WTC11 (cell line): ENCODE measurements at places on chromosomes 5 and 9. TPM values are rescaled to one million over a fixed set of nuclear protein-coding genes. Genes with fewer than 3 reads are reported as not detected.

The SEMA5A gene
- total RNA-seq, result 9.3 to 14.3 TPM (median 11.8 TPM) in 3 replicates

The ITK gene
- 0.37 to 0.55 TPM (median 0.52 TPM) in 3 replicates for total RNA-seq

The COL23A1 gene
- total RNA-seq, result 15.0 to 19.8 TPM (median 18.7 TPM) in 3 replicates

The CCL27 gene
- total RNA-seq, result 0.68 to 1.0 TPM (median 0.89 TPM) in 3 replicates

The NR2F1-AS1 gene
- total RNA-seq, result 0.76 to 1.7 TPM (median 1.5 TPM) in 3 replicates

GRCh38 chr5:4815002-4815401 is 325.1 kb upstream of the ADAMTS16 start:
- H3K27me3 ChIP-seq, result no peaks in the 10 kb centered on the region
- no peak overlapping the region for H3K4me3 ChIP-seq

- peaks cover 20% of the 10 kb centered on the region for H3K4me1 ChIP-seq
- H3K4me3 ChIP-seq, result no peak overlapping the region
- no peak overlapping the region for H3K27ac ChIP-seq
- DNase-seq, result no peak
Measured at GRCh38 chr5:80125022-80125961, 90.1 kb downstream of the THBS4 start.

DNA sequence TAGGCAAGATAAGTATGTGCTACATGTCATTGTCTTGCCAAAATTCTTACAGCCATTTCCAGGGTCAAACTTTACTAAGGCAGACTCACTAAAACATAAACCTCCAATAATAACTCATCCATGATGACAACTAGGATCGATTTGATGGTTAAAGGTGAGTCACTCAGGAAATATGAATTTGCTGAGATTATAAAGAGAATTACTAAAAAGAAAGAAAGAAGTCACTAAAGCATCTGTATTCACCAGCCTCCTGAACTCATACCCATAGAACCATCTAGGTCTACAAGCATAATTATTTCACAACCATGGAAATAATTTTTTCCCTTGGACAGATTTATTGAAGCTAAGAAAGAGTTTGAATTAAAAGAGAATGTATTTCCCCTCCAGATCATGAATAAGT is 258.6 kb downstream of the TLE1 start:
- H3K27ac ChIP-seq, result no peak overlapping the region
- no peak for DNase-seq
- peaks cover 40% of the 10 kb centered on the region for H3K36me3 ChIP-seq
- no peaks in the 10 kb centered on the region for H3K27me3 ChIP-seq

GRCh38 chr9:96423322-96423984 is 5.3 kb upstream of the ZNF367 start:
- H3K36me3 ChIP-seq, result no peaks in the 10 kb centered on the region
- no peaks in the 10 kb centered on the region for H3K27me3 ChIP-seq
- peaks cover 31% of the 10 kb centered on the region for H3K4me1 ChIP-seq
- no peak for DNase-seq
- H3K27ac ChIP-seq, result peak overlapping the region; percentile 47; the same call in 1 of the 2 replicates

DNA sequence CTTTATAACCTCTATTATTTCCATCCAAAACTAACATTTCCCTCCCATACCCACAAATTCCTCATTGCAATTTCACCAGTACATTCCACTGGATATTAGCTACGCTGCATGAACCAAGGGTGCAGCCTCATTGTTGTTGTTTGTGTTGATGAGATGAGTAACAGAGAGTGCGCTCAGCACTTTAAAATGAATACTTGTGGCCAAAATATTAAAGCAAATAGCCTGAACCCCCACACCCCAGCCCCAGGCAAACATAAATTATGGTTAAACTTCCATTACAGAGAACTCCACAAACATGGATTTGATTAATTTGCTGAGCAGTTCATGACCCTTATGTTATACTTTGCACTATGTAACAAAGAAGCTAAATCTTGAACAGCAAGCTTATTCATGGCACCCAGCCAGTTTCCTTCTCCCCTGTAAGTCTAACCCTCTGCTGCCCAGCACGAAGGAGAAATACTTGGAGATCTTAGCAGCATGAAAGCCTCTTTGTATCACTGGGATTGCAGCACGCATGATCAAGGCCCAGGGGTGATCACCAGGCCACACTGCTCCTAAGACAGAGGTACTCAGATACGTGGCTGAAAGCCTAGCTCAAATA is 205.0 kb downstream of the DOCK8 start:
- no peak overlapping the region for H3K27ac ChIP-seq
- no peak overlapping the region for H3K4me3 ChIP-seq
- no peaks in the 10 kb centered on the region for H3K36me3 ChIP-seq
- no peak for DNase-seq

GRCh38 chr9:33988219-33988890 is 60.3 kb downstream of the UBAP2 start:
- no peak for DNase-seq
- no peak overlapping the region for H3K4me3 ChIP-seq
- H3K27ac ChIP-seq, result no peak overlapping the region

GRCh38 chr9:83196946-83197345 is 134.0 kb upstream of the RASEF start:
- DNase-seq, result no peak
- H3K27me3 ChIP-seq, result no peaks in the 10 kb centered on the region
- no peak overlapping the region for H3K27ac ChIP-seq
- H3K4me3 ChIP-seq, result no peak overlapping the region
- peaks cover 23% of the 10 kb centered on the region for H3K4me1 ChIP-seq

- peak overlapping the region; percentile 34; the same call in 1 of the 2 replicates for H3K27ac ChIP-seq
- peaks cover 38% of the 10 kb centered on the region for H3K4me1 ChIP-seq
- H3K27me3 ChIP-seq, result no peaks in the 10 kb centered on the region
- no peak for DNase-seq
Measured at GRCh38 chr9:16848179-16848578, 22.3 kb downstream of the BNC2 start.

DNA sequence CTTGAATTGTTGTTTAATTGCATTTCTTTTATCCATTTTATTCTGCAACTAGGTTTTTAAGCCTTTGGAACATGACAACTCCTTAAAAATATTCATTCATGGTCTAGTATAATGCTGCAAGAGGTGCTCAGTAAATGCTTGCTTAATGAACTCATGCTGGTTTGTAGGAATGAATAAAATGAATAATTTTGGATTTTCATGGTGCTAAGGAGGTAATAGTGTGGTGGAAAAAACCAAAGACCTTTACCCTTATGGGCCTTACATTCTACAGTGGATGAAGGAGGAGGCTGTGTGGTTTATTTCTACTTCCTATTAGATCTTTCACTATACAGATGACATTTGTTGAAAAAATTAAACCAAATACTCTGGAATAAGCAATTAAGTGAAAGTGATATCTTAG is 43.4 kb downstream of the LRRTM2 start:
- no peak for DNase-seq
- no peak overlapping the region for H3K4me3 ChIP-seq
- H3K27me3 ChIP-seq, result no peaks in the 10 kb centered on the region
- H3K4me1 ChIP-seq, result peaks cover 83% of the 10 kb centered on the region
- H3K36me3 ChIP-seq, result peaks cover 35% of the 10 kb centered on the region
- peak overlapping the region; percentile 84 for H3K27ac ChIP-seq

DNA sequence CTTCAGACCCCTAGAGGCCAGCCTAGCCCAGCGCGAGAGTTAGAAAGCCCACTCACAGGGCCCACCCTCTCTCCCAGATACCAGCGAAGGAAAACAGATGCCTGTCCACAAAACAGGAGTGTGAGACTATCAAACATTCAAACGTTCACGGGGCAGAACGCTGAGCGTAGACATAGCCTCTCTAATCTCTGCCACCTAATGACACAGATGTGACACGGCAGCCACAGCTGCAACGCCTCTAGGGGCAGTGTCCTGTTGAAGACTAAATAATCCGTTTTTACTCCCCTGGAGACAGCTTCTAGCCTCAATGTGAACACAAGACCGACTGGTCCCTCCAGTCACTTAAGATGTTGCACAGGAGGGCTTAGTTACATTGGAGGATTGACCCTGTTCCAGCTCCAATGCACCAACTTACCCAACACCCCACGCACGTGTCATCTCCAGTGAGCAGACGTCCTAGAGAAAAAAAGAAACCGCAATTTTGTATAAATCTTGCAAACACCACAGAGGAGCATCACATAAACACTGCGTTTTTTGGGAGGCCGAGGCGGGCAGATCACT is 14.3 kb downstream of the DIPK1B start:
- no peaks in the 10 kb centered on the region for H3K27me3 ChIP-seq
- peaks cover 17% of the 10 kb centered on the region for H3K4me1 ChIP-seq
- peaks cover 36% of the 10 kb centered on the region for H3K36me3 ChIP-seq
- H3K4me3 ChIP-seq, result peak overlapping the region; percentile 99
- H3K27ac ChIP-seq, result peak overlapping the region; percentile 99

DNA sequence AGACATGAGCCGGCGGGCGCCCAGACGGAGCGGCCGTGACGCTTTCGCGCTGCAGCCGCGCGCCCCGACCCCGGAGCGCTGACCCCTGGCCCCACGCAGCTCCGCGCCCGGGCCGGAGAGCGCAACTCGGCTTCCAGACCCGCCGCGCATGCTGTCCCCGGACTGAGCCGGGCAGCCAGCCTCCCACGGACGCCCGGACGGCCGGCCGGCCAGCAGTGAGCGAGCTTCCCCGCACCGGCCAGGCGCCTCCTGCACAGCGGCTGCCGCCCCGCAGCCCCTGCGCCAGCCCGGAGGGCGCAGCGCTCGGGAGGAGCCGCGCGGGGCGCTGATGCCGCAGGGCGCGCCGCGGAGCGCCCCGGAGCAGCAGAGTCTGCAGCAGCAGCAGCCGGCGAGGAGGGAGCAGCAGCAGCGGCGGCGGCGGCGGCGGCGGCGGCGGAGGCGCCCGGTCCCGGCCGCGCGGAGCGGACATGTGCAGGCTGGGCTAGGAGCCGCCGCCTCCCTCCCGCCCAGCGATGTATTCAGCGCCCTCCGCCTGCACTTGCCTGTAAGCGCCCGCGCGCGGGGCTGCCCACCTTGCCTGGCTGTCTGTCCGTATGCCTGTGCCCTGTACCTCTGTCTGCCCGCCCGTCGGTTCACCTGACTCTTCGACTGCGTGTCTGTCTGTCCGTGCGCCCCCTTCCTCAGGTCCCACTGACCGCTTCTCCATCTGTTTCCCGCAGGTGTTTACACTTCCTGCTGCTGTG is 412 bp downstream of the FGF18 start:
- H3K4me1 ChIP-seq, result peaks cover 34% of the 10 kb centered on the region
- no peaks in the 10 kb centered on the region for H3K36me3 ChIP-seq
- H3K27me3 ChIP-seq, result peaks cover 39% of the 10 kb centered on the region
- H3K27ac ChIP-seq, result no peak overlapping the region
- peak overlapping the region; percentile 77 for H3K4me3 ChIP-seq

- H3K36me3 ChIP-seq, result peaks cover 13% of the 10 kb centered on the region
- DNase-seq, result no peak
- H3K4me1 ChIP-seq, result peaks cover 13% of the 10 kb centered on the region
- no peak overlapping the region for H3K4me3 ChIP-seq
- H3K27me3 ChIP-seq, result no peaks in the 10 kb centered on the region
- no peak overlapping the region for H3K27ac ChIP-seq
Measured at GRCh38 chr5:14779975-14780374, 91.6 kb downstream of the ANKH start.

DNA sequence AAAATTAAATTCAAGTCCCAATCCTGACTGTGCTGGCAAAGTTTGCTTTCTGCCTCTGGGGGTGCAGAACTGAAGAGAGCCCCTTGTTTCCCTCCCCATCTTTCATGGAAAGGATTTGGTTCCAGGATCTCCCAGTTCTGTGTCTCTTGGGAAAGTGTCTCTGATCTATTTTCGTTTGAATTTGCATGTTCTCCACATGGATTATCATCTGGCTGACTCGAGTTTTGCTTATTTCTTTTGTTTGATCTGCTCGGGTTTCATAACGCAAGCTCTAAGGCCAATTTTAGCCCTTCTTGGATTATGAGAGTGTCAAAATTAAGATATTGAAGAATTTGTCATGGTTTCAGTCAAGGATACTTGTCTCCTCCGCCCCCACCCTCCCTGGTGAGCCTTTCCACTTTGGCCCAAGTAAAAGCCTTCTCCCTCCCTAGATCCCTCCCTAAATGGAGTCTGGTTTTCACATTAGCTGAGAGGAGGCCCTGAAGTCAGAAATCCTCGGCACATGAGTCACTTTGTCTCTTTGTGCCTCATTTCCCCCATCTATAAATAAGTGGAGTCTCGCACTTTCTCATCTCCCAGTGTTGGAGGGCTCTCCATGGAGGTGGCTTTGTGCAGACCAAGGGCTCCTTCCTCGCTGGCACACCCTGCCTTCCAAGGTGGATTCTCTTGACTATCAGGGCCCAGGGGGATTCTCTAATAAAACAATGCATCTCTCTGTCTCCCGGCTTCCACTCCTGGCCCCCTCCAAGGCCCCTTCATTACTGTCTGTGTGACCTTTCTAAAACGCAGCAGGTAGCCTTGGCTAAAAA is 17.3 kb downstream of the ADRB2 start:
- DNase-seq, result no peak
- H3K27me3 ChIP-seq, result no peaks in the 10 kb centered on the region
- H3K4me1 ChIP-seq, result no peaks in the 10 kb centered on the region

GRCh38 chr5:103041071-103041676 is 78.8 kb downstream of the GIN1 start:
- no peak overlapping the region for H3K27ac ChIP-seq
- no peaks in the 10 kb centered on the region for H3K27me3 ChIP-seq
- peaks cover 2% of the 10 kb centered on the region for H3K4me1 ChIP-seq
- H3K4me3 ChIP-seq, result no peak overlapping the region
- no peaks in the 10 kb centered on the region for H3K36me3 ChIP-seq
- DNase-seq, result no peak

GRCh38 chr5:174453690-174454089 is 270.7 kb upstream of the MSX2 start:
- no peak overlapping the region for H3K27ac ChIP-seq
- peaks cover 7% of the 10 kb centered on the region for H3K4me1 ChIP-seq
- DNase-seq, result no peak
- no peak overlapping the region for H3K4me3 ChIP-seq
- no peaks in the 10 kb centered on the region; the same call in 1 of the 2 replicates for H3K27me3 ChIP-seq
- H3K36me3 ChIP-seq, result no peaks in the 10 kb centered on the region

GRCh38 chr5:17730421-17730820 is 96.2 kb downstream of the TAF11L14 start:
- no peaks in the 10 kb centered on the region for H3K4me1 ChIP-seq
- no peaks in the 10 kb centered on the region for H3K27me3 ChIP-seq
- no peaks in the 10 kb centered on the region for H3K36me3 ChIP-seq
- no peak overlapping the region for H3K4me3 ChIP-seq
- no peak for DNase-seq

- no peak overlapping the region for H3K4me3 ChIP-seq
- no peaks in the 10 kb centered on the region for H3K4me1 ChIP-seq
- H3K27ac ChIP-seq, result peak overlapping the region; percentile 7; the same call in 1 of the 2 replicates
- no peak for DNase-seq
- H3K36me3 ChIP-seq, result peaks cover 45% of the 10 kb centered on the region
Measured at GRCh38 chr9:137919649-137920141, 42.1 kb downstream of the CACNA1B start.

DNA sequence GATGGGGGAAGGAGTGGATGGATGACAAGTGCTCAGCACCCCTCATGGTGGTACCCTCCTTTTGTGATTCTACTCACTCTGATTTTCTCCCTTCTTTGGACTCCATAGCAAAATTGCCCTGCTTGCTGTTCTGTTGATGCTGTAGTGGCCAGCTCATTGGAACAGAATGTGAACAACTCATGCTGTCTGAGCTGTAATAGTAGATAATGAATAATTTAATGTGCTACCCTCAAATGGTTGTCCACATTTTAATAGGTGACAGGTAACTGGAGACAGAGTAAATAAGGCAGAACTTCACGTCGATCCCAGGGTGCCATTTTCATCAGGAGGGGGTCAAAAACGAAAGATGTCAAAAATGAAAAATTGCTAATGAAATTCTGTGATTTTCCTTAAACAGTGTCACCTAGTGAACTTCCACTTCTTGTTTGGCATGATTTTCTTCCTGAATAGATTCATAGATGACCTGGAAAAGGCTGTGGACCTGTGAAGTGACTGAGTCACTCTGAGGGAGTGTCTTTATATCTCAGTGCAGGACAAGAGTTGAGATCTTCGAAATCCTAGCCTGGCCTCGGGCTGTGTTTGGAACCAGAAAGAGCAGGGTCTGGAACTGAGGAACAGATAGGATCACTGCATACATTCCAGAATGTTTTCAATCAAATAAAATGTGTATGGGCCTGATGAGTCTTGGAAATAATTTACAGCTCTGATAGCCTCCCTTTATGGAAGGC is 270.2 kb downstream of the PSAT1 start:
- no peak overlapping the region for H3K27ac ChIP-seq
- H3K4me1 ChIP-seq, result peaks cover 13% of the 10 kb centered on the region
- no peak for DNase-seq
- H3K36me3 ChIP-seq, result no peaks in the 10 kb centered on the region
- no peak overlapping the region for H3K4me3 ChIP-seq
